ENCODE measurements at places on chromosomes 6 and 20.

DNA sequence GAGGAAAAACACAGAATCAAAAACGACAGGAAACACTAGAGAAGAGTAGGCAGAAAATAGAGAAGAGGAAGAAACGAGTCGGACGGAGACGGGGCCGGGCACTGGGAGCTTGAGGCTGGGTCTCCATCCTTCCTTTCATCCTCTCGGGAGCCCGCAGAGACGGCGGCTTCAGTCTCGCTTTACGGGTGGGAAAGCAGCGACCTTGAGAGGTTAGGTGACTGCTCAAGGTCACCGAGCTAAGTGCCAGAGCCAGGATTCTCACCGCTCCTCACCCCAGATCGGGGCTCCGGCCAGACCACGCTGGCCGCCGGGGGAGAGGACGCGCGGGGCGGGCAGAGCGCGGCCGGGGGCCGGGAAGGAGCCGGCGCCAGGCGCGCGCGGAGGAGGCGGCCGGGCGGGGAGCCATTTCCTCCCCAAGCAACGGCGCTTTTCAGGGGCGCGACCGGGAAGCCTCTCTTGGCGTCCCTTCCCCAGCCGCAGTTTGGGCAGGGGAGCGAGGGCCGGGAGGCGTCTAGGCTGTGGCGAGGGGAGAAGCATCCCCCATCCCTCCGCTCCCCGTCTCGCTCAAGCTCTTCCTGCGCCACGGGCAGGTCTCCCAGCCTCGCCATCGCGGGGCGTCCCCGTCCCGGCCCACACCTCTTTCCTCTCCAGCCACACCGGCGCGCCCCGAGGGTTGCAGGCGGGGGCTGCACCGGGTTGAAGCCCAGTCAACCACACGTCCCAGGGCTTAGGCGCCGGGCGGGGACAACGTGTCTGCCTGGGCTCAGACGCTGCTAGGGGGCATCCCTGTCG is 24.1 kb upstream of the MAP3K7 start:
- peak; percentile 25 for DNase-seq

GRCh38 chr6:141618180-141618581 is 514.5 kb upstream of the GJE1 start:
- DNase-seq = no peak

DNA sequence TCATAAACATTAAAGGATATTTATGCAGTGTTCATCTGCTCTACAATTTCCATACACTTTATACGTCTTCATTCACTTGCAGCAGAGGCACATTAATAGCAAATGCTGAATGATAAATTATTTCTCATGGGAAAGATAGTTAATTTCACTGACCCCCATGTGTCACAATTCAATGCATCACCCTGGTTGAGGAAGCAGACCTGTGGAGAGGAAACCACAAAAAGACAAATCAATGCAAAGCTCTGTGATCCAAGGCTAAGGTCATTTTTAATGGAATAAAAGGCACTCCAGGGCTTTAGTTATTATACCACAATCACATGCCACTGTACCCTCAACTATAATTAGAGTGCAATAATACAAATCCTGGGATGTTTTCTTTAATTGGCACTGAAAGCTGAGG is 40.3 kb upstream of the TENT5A start:
- DNase-seq = no peak

DNA sequence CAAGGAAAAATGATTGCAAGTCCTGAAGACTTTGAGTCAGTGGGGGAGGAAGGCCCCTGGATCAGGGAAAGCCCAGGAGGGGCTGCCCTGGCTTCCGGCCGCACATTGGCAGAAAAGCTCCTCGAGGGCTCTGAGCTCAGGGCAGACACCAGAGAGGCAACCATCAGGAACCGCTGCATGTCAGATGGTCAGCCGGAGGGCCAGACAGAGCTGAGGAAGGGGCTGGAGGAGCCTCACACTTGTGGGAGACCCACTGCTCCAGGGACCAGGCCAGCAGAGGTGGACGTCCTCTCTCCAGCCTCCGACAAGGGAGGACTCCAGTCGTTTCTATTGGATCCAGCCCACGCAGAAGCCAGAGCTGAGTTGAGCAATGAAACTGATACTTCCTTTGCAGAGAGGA is 30.2 kb upstream of the AAR2 start:
- DNase-seq = no peak

DNA sequence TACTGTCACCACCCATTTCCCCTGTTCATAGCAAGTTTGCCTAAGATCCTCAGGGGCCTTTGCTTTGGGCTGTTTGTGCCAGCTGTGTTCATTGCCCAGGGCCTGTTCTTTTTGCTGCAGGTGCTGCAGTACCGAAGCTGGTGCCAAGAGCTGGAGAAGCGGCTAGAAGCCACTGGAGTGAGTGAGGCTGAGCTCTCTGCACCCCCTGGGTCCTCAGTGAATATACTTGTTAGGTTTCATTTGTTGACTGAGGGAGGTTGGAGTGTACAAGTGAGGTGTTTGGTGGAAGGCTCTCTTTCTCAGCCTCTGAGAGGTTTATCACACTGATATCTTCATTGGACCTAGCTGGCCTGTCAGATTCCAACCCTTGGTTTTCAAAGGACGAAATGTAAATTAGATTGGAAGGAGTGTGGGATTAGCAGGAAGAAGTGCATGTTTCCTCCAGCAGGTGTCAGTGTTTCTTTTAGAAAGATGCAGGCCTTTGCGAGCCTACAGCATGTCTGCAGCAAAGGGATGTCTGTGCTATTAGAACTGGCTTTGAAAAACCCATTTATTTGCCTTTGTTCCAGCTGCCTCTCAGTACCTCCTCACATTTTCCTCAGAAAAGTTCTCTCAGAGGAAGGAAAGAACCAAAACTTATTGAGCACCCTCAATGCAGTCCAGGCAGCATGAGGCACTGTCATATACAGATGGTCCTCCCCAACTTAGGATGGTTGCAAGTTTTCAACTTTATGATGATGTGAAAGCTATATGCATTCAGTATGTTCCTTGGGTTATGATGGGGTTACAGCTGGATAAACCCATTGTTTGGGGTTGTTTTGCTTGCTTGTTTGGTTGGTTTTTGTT is 8.3 kb downstream of the CEP250 start:
- peak; percentile 71 for DNase-seq

DNA sequence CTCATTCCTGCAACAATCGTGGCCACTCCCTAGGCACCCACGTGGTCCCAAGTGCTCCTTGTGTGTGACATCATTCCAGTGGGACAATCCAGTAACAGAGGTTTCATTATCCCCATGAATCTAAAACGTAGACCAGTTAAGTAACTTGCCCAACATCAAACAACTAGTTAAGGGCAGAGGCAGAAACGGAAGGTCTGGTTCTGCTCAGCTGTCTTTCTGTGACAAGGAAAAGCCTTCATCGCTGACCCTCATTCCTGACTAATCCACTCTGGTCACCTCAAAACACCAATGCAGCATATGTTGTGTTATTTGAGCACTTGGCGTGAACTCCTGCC is 261.4 kb upstream of the JARID2 start:
- no peak for DNase-seq

DNA sequence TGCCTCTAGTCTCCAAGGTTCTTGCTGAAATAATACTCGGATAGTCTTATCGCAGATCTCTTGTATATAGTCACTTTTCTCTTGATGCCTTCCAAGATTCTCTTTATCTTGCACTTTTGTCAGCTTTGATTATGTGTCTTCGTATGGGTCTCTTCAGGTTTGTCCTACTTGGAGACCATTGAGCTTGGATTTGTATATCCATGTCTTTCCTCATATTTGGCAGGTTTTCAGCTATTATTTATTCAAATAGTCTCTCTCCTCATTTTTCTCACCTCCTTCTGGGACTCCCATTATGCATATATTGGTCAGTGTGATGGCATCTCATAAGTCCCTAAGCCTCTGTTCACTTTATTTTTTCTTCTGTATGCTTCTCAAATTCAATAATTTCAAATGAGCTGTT is 23.0 kb downstream of the ECI2 start:
- no peak for DNase-seq

DNA sequence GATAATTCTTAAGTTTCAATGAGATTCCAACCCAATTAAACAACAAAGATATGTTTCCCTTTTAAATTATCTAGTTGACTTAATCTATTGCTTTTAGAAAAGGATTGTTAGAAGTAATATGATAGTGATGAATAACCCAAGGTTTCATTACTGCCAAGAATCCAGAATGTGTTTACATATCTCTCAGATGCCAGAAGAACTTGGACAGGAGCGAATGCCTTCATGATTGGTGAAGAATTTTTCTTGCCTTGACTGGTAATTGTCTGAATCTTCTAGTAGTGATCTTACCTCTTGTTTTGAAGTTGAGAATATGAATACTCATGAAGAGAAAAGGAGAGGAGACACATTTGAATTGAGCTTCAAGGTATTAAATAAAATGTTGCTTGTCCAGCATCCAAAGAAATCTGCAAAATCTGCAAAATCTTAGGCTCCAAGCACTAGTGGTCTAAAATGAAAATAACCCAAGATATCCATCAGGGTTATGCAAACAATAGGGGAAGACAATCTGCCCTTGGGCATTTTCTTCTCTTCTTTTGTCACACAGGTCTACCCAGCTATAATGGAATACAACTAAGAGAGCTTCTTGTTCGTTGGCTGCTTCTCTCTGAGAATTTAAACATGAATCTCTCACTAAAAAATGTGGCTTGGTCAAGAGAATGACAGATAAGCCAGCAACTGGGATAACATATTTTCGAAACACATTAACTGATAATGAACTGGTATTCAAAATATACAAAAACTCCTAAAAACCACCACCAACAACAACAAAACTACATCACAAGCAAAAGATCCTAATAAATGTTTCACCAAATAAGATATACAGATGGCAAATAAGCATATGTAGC is 928.9 kb downstream of the EYS start:
- no peak for DNase-seq

GRCh38 chr6:36319436-36319762 is 17.3 kb downstream of the BNIP5 start:
- no peak for DNase-seq

- DNase-seq = no peak
Measured at GRCh38 chr6:4388675-4389074, 253.3 kb upstream of the ECI2 start.

GRCh38 chr20:53662595-53662994 is 69.0 kb upstream of the ZNF217 start:
- DNase-seq = no peak

GRCh38 chr6:101222007-101222406 is 171.5 kb upstream of the GRIK2 start:
- no peak for DNase-seq

DNA sequence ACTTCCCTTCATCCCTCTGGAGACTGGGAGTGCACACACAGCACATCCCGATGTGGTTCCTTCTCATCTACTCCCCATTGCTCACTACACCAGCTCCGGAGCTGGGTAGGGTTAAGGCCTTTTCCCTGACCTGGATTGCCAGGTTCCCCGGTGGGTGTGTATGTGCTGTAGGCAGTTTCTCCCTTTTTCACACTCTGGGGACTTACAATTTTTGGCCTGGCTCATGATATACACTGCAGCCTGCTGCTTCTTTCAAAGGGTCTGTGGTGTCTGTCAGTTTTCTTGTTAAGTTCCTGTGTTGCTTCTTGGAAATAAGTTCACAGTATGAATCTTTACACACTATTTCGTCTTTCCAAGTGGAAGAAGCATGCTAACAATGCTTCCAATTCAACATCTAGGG is 405.5 kb downstream of the UTRN start:
- DNase-seq = no peak

GRCh38 chr6:46490425-46491200 is 636 bp downstream of the RCAN2 start:
- DNase-seq = no peak

GRCh38 chr6:142013287-142013686 is 119.4 kb upstream of the GJE1 start:
- DNase-seq = no peak

DNA sequence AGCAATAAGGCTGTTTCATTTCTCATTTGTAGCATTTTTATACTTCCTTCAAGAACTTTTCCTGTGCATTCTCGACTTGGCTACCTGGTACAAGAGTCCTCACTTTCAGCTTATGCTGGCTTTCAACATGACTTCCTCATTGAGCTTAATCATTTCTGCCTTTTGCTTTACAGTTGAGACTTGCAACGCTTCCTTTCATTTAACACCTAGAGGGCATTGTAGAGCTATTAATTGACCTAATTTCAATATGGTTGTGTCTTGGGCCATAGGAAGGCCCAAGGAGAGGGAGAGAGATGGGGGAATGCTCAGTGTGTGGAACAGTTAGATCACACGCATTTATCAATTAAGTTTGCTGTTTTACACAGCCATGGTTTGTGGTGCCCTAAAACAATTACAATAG is 37.2 kb downstream of the SLC22A2 start:
- DNase-seq = no peak

- no peak for DNase-seq
Measured at GRCh38 chr6:83265384-83265783, 72.2 kb downstream of the RWDD2A start.

DNA sequence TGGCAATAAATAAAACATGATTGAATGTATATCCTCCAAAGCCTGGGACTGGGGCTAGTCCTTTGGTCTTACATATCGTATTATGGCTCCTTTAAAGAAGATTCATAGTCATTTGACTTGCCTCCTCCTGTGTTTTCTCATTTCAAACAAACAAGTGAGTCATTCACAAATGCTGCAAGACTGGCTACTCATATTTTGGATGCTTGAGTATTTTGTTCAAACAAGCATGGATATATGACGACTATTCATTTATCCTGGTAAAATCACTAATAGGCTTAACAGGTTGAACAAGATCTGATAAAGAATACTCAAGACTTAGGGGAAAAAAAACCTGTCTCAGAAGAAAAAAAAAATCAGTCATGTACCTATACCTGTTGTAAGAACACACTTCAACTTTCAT is 111.1 kb upstream of the CCDC28A start:
- no peak for DNase-seq

- no peak for DNase-seq
Measured at GRCh38 chr20:53937339-53937741, 133.1 kb downstream of the BCAS1 start.

DNA sequence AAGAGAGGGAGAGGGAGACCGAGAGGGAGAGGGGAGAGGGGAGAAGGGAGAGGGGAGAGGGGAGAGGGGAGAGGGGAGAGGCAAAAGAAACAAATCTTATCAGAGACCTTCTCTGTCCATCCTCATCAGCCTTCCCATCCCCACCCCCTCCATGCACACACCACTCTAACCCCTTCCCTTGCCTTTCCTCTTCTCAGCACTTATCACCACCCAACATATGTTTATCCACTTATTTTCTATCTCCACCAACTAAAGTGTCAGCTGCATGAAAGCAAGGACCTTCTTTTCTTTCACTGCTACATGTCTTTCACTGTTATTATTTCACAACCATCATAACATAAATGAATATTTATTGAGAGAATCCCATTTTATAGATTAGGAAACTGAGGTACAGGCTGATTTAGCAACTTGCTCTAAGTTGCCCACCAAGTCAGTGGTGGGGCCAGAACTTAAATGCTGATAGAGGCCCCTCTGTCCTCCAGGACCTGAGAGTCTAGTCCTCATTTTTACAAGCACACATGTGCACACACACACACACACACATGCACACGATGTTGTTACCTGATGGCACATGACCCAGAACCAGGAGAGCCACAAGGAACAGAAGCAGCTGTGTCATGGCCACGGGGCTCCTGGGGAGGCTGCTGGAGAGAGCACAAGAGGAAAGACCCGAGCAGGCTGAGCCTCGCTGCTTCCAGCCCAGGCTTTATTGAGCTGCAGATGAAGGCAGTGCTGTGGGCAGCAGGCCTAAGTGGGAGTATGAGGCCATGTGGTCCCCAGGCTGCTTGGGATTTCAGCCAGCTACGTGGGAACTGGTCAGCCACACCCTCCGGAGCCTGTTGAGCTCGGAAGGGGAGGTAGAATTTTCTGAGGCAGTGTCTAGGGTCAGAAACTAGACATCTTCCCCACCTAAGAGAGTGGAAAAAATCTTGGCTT is 2.3 kb downstream of the DEFB124 start:
- DNase-seq = no peak
